Stimulated activated CD8-positive, alpha-beta memory T cell treated with anti-CD3 and anti-CD28 coated beads, Interleukin-7, amount 100 ng/mL, for 1 hour (primary cell): ENCODE measurements at places on chromosomes 7 and 10.

DNA sequence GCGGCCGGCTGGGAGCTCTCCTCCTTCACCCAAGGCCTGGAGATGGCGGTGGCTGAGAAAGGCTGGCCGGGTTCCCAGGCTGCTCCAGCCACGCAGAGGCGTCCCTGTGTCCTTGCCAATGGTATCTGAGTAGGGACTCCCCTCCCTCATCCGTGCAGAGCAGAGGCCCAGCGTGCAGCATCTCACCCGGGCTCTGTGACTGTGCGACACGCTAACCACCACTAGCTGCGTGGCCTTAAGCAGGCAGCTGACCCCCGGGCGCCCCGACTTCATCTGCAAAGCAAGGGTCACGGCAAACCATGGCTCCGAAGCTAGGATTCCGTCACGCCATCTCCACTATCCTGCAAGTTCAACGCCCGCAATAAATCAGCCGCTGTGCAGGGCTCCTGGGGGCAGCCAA, 47.2 kb upstream of the TNRC18 start:
- no peak for DNase-seq

GRCh38 chr7:74599244-74599643, 58.3 kb upstream of the GTF2I start:
- DNase-seq = no peak

GRCh38 chr7:45021604-45022296, 21.7 kb downstream of the CCM2 start:
- no peak for DNase-seq

GRCh38 chr10:86261941-86262687, 104.5 kb downstream of the GRID1 start:
- DNase-seq = no peak
